NCI-H526 treated with DMSO at 0.1 percent for 48 hours (cell line): ENCODE measurements at places on chromosomes 13 and 19.

DNA sequence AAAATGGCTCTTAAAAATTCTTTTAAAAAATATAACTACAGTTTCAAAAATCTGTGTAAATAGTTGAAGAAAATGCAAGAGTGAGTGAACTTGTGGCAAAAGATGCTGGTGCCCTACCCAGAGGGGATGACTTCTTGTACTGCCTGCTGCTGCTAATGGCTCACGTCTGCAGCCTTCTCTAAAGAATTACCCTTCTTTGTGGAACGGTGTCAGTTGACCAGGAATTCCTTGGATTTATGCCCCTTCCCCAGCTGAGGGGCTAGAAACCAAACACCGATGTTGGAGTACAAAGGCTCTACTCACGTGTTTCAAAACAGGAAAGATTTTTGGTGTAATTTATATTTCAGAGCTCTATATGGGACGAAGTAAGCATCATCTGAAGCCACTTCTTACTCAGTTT lies 1582.8 kb downstream of the OLFM4 start:
- no peak for DNase-seq

- no peak for DNase-seq
Measured at GRCh38 chr13:106310291-106310865, 225.1 kb downstream of the EFNB2 start.

DNA sequence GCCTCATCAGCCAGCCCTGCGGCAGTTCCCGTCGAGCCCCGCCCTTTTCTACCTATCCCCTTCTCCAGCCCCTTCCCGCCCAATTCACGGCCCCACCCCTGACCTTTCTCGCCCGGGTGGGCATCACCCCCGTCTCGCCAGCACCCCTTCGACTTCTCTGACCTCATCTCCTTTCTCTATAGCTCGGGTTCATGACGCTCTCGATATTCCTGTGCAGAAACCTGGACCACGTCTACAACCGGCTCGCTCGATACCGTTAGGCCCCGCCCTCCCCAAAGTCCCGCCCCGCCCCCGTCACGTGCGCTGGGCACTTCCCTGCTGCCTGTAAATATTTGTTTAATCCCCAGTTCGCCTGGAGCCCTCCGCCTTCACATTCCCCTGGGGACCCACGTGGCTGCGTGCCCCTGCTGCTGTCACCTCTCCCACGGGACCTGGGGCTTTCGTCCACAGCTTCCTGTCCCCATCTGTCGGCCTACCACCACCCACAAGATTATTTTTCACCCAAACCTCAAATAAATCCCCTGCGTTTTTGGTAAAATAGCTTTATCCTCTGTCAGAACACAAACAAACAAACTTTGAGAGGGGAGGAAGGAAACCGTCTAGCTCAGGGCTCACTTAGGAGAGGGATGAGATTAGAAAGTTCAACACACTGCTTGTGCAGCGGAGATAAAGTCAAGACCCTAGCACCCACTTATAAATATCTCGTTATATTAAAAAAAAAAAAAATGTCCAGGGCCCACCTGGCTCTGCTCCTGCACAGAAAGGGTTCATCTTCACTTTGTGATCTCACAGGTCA lies 5.1 kb downstream of the CD37 start:
- DNase-seq, result peak; percentile 35

GRCh38 chr13:52782471-52783448 lies 43.1 kb upstream of the CNMD start:
- no peak for DNase-seq

DNA sequence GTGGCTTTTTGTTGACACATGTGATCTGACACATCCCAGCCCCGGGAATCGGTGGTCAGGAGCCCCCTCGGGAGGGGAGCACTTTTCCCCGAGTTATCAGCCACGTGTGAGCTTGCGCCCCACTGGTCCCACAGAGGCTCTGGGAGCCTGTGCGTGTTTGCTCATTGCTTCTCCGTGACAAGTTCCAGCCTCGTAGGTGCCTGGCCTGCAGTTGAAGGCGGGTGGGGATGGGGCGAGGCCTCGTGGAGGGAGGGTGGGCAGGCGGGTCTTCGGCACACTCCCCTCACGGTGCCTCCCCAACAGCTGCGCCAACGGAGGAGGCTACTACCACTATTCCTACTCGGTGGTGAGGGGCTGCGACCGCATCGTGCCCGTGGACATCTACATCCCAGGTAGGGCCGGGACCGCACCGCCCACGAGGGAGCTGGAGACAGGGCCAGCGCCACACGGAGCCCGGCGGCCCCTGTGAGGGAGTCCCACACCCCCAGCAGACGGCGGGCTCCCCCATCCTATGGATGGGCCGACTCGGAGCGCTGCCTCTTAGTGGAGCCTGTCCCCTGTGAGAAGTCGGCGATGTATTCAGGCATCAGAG lies 8.3 kb downstream of the GAMT start:
- no peak for DNase-seq

DNA sequence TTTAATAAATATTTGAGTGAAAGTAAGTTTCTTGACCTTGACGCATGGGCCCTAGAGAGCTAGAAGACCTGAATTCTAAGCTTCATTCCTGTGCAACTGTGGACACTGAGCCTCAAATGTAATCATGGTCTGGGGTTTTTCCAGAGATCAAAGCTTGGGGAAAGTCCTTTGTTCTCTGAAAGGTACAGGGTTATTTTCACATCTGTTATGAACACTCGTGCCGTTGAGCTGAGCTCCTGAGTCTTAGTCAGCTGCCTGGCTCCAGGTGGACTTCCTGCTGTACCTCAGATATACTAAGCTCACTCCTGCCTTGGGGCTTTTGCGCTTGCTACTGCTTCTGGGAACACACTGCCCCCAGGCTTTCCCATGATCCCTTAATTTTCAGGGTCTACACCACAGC lies 7.5 kb upstream of the ZBTB32 start:
- no peak for DNase-seq

GRCh38 chr13:40874138-40874779 lies 84.8 kb downstream of the SLC25A15 start:
- DNase-seq, result no peak

DNA sequence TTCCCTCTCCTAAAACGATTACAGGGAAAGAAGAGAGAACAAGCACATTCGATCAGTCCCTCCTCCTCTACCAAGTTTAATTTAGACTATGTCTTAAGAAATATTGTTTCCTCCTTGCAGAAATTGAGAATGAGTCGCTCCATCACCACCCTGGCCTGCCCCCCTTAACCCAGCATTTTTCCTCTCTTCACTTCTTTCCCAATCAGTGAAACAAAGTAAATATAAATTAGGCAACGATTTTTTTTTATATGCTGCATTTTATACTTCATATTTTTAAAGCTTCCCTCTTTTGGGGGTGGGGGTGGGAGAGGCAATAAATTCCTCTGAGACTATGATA lies 300.0 kb downstream of the SPRY2 start:
- DNase-seq, result no peak

DNA sequence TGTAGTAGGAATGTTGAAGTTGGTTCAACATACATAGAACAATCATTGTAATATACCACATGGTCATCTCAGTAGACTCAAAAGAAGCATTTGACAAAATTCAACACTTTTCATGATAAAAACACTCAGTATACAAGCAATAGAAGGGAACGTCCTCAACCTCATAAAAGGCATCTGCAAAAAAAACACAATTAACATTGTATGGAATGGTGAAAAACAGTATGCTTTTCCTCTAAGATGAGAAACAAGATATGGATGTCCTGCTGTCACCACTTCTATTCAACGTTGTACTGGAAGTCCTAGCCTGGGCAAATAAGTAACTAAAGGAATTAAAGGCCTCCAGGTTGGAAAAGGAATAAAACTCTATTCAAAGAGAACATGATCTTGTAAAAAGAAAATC lies 54.5 kb downstream of the FNDC3A start:
- DNase-seq, result no peak

GRCh38 chr13:27353708-27354107 lies 70.7 kb upstream of the GTF3A start:
- DNase-seq, result no peak

DNA sequence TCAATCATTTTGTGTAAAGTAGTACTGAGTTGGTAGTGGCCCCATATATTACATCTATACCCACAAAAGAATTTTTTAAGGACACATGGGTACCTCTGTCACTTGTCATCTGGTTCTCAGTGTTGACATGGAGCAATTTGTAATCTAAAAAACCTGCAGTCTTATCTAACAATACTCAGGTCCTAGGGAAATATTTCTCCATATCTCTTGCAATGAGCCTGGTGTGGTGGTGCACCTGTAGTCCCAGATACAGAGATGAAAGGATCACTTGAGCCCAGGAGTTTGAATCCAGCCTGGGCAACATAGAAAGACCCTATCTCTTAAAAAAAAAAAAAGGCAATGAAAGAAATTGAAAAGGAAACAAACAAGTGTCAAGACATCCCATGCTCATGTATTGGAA lies 70.7 kb upstream of the ZNF30 start:
- no peak for DNase-seq

- DNase-seq, result peak; percentile 88
Measured at GRCh38 chr19:32406161-32407003, 812 bp downstream of the DPY19L3 start.

DNA sequence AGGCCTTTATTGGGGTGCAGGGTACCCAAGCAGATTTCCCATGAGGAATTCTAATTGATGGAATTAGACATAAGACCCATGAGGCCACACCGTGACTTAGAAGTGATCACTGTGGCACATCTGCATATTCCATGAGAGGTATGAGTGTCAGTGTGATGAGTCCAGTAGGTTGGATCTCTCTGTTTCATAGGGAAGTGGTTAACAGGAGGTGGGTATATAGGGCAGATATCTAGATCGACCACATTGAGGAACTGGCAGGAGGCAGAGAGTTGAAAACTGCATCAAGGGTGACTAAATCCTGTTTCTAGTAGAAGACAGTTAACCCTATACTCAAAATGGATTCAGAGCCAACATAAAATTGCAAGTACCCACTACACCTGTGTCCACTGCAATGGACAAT lies 68.6 kb upstream of the MIR17HG start:
- DNase-seq, result no peak

DNA sequence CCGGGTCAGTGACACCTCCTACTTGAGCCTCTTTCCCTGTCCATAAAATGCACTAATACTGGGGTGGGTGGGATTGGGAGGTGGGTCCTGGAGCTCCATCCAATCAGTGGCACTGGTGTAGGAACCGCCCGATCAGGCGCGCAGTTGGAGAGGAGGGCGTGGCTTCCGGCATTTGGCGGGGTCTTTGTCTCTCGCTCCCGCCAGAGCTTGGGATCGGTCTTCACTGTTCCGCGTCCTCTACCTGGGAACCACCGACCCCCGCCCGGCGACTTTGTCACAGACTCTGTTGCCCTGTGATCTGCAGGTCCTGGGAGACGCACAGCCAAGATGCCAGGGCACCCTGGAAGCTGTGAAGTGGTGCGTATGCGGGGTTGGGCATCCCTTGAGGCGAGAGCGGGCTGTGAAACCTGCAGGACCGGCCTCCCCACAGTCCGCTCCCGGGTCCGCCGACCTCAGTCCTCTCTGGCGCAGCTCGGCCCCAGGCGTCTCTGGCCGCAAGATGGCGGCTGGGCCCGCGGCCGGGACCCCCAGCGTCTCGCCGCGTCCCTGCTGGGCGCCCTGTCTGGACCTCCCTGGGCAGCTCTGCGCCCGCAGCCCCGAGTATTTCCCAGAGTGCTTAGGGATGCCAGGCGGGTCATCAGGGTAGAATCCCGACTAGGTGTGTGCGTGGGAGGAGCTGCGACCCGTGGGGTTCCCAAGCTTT lies 41.6 kb upstream of the ZNF730 start:
- DNase-seq, result peak; percentile 63

DNA sequence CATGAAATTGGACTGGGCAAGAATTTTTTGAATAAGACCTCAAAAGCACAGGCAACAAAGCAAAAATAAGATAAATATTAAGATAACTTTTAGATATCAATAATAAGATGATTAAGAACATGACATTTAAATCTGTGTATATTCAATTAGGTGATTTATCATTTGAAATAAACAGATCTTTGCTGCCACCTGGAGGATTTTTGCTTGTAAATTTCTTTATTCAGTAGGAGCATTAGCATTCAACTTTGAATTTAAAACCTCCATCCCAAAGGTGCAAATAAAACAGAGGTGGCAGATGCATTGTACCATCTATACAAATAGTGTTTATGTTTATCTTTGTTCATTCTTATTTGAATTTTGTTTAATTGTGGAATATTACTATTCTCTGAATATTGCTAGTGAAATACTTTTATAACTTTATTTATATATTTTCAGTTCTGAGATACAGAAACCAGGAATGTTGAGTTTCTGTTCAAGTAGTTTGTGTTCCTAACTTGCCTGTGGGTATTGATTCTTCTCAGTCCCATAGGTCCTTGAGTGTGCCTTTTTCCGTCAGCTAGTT lies 20.9 kb downstream of the COG6 start:
- DNase-seq, result peak; percentile 71

- DNase-seq, result peak; percentile 66
Measured at GRCh38 chr13:25286308-25286968, 850 bp downstream of the MTMR6 start.

DNA sequence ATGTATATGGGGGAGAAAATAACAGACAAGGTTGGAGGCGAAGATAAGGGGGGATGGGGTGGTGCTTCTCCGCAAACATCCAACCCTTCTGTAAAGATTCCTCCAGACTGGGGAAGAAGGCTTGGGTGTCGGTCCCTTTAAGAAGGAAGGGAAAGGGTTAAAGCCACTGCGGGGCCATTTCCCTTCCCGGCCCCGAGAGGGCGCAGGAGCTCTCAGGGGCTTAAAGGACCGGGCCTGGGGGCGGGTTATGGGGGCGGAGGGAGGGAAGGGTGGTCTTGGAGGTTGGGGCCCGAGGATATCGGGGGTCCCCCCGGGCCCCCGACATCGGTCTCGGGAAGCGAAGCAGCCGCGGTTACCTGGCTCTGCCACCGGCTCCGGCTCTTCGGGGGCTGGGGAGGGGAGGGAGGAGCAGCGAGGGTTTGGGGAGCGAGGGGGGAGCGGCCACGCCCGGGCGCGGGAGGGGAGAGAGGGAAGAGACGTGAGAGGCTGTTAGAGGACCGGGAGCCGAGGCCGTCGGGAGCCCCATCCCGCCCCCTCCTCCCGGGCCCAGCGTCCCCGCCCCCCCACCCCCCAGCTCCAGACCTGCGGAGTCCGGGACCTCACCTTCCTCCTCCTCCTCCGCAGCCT lies 2.8 kb downstream of the TNNT1 start:
- DNase-seq, result peak; percentile 26

DNA sequence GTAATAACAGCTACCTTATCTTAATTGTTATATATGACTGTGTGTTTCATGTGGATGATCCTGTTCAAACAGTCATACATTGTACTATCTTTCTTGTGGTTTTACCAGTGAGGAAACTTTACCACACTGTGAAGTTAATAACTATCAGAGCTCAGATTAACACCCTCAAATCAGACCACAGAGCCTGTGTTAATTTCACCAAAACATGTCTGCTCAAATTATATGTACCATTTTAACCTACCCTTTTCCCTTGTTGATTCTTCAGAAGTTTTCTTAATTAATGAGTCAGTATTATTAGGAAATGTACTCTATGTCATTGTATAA lies 1.8 kb upstream of the ZNF331 start:
- no peak for DNase-seq

- DNase-seq, result no peak
Measured at GRCh38 chr19:43132696-43133095, 50.2 kb upstream of the PSG2 start.

- DNase-seq, result no peak
Measured at GRCh38 chr19:33280351-33280921, 21.9 kb downstream of the CEBPA start.

GRCh38 chr13:106311004-106311403 lies 224.5 kb downstream of the EFNB2 start:
- no peak for DNase-seq

- DNase-seq, result no peak
Measured at GRCh38 chr19:53102206-53102755, 941 bp downstream of the ZNF160 start.
